Umbilical cord (tissue), 2 donors: ENCODE measurements at places on chromosomes 4 and X.

GRCh38 chr4:8287343-8288280 lies 18.1 kb downstream of the HTRA3 start:
- DNase-seq, result no peak

DNA sequence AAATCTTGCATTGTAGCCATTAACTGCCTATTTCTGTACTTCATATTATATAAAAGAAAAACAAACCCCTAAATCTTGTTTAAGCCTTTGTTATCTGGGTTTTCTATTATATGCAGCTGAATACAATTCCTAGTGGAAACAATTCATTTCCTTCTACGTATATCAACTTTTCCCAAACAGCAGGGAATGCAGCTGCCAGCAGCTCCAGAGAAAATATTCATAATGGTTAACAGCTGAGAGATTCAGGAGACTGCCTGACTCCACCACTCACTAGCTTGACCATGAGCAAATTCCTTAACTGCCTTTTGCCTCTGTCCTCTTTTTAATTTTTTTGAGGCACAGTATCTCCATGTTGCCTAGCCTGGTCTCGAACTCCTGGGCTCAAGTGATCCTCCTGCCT lies 146.2 kb downstream of the SPATA18 start:
- DNase-seq, result peak; percentile 22

DNA sequence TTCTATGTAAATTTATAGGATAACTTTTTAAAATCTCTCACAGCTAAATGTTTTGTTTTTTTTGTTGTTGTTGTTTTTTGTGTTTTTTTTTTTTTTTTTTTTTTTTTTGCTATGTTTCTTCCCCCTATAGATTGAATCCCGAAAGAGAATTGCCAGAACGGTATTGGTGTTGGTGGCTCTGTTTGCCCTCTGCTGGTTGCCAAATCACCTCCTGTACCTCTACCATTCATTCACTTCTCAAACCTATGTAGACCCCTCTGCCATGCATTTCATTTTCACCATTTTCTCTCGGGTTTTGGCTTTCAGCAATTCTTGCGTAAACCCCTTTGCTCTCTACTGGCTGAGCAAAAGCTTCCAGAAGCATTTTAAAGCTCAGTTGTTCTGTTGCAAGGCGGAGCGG lies 4.1 kb downstream of the BRS3 start:
- no peak for DNase-seq

GRCh38 chr4:110854021-110854678 lies 231.3 kb upstream of the PITX2 start:
- peak; percentile 62 for DNase-seq

DNA sequence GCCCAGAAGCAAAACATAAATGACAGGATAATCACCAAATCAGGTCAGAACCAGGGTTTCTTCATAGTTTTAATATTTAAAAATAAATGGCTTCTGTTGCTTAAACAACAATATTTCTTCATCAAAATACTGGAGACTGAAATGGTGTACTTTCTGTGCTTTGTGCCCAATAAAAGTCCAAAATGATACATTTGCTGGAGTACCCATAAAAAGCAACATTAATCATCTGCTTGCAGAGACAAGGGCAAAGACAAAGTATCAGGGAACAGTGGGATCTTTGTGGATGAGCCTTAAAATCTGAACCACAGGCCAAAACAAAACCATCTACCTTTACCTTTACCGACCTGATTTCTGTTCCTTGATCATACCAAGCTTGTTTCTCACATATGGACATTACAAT lies 683.9 kb upstream of the ATOH1 start:
- no peak for DNase-seq

DNA sequence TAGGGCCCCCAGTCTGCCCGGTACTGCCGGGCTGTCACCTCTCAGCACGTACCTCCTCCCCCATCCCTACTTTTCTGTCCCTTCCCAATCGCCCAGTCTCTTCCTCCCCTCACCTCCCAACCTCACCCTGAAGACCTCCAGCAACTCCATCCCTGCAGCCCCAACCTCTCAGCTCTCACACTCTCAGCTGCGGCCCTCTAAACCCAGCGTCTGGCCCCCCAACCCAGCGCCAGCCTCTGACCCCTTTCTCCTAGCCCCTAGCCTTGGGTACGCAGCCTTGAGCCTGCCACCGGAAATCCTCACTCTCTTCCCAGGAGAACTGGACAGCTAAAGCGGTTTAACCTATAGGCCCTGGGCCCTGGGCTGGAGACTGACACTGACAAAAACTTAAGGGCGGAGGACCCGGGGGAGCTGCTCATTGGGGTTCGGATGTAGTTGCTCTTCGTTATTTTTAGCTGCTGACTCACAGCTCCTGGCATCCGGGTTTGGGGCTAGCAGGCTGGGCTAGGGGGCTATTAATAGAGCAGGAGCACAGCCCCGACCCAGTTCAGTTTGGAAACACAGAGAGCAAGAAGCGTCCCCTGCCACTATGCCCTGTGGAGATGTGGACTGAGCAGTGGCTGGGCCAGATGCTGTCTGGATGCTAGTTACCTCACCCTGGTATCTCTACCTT lies 9.6 kb upstream of the DLG3 start:
- no peak for DNase-seq

DNA sequence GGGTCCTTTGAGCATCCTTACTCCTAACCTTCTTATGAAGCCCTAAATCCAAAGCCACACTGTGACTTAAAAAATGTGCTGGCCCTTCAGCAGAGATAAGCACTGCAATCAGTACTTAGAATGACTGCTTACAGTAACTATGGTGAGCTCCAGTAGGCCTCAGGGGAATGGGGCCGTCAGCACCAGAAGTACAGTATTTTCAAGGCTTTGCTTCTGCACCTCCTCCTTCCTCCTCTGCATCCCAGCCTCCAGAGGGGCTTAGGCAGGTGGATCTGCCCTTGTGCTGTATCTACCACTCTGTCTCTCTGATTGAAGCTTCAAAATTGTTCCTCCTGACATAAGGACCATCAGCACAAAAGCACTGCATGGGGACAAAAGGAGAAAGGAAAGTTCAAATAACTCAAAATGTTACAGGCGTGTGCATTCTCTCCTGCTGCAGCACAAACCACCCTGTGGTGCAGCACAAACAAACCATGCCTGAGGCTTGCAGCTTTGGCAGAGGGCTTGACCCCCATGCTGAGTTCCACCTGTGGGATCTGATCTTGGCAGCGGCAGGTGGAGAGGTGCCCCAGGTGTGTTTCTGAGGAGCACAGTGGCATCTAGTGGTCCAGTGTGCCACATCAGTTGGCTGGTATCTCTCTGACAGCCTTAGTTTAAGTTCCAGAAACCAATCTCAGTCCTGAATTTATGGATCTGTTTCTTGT lies 164.7 kb downstream of the SOWAHB start:
- peak; percentile 39 for DNase-seq

DNA sequence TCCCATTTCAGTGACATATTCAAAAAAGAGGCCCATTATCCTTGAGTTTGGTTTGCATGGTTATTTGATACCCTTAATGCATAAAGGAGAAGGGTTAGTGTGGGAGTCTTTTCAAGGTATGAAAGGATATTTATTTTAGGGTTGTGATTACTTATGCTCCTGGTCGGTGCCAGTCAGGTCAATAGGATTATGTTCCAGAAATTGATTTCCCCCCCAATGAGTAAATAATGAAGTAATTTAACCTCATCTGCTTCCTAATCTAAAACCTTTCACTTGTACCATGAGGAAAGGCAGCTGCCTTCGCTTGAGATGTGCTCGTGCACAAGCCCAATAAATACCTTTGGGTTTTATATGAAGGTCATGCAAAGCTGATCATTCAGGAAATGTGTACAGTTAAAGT lies 55.0 kb upstream of the NR0B1 start:
- no peak for DNase-seq

- DNase-seq, result peak; percentile 40
Observed at GRCh38 chr4:168812806-168813205, 197.2 kb downstream of the CBR4 start.

GRCh38 chr4:5386921-5387320 lies 321.4 kb downstream of the EVC2 start:
- no peak for DNase-seq

DNA sequence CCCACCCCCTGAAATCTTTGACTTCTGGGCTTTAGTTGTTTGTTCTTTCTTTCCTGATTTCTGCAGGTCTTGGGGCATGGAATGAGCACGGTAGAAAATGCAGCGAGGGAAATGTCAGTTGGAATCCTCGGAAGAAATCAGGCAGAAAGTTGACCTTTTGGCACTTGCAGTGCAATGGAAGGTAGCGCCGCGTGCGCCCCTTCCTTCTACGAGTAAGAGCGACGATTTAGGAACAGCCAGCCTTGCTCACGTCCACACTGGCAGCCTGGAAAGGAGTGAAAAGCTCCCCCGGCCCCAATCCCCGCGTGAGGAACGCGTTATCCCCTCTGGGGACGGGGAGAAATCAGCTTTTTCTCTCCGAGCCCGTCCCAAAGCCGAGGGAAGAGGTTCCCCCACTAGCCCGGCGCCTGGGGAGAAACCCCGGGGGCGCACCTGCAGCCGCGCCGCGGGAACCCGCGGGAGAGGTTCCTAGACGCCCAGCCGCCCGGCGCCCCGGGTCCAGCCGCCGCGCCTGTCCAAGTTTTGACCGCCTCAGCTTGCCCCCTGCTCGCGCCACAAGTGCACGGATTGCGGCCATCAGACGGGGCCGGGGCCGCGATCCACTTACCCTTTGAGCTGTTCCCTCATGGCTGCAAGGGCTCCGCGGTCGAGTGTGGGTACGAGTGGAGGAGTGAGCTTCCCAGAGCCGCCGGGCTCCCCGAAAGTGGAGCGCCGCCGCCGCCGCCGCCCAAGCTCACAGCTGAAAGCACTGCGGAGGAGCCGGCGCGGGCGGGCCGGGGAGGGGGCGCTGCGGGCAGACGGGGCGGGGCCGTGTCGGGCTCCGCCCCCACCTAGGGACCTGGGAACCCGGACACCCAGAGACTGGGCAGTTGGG lies 194.6 kb upstream of the FTHL17 start:
- DNase-seq, result peak; percentile 32
